Stimulated activated CD4-positive, alpha-beta T cell treated with anti-CD3 and anti-CD28 coated beads, Interleukin-1b, Interleukin-23, amount 100 ng/mL, for 1 hour (primary cell): ENCODE measurements at places on chromosomes 6 and 20.

DNA sequence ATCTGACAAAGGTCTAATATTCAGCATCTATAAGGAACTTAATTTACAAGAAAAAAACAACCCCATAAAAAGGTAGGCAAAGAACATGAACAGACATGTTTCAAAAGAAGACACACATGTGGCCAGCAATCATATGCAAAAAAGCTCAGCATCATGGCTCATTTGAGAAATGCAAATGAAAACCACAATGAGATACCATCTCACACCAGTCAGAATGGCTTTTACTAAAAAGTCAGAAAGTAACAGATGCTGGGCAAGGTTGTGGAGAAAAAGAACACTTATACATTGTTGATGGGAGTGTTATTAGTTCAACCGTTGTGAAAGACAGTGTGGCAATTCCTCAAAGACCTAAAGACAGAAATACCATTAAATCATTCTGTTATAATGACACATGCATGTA, 289.9 kb upstream of the MMS22L start:
- DNase-seq = no peak

DNA sequence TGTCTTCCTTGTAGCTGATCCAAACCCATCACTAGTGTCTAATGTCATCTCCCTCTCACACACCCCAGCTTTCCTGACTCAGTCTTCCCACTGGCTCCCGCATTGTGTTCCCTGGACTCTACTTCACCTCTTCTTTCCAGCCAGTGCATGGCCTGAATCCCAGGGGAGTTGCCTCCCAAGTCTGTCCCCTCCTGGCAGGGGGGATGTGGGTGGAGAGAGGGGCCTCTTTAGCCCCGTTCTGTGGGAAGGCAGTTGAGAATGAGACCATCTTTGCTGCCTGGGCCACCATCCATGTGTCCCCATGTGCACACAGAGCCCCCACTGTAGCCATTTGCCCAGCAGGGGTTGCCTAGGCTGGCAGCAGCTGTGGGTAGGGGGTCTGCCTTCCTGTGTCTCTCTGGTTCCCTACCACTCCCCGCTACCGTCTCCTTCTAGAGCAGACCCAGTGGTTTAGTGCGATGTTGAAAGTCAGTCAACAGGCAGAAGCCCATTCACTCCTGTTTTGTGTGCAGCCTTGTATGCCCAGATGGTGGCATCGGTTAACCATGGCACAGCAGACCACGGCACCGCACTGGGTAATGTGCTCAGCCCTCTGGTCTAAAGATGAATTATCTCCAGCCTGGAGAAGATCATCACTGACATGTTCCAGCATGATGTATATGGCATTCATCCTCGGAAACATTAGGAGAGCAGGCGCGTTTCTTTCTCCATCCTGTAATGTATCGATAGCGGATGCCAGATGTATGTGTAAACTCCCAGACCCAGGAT, 178.8 kb upstream of the SNX9 start:
- peak; percentile 7 for DNase-seq

DNA sequence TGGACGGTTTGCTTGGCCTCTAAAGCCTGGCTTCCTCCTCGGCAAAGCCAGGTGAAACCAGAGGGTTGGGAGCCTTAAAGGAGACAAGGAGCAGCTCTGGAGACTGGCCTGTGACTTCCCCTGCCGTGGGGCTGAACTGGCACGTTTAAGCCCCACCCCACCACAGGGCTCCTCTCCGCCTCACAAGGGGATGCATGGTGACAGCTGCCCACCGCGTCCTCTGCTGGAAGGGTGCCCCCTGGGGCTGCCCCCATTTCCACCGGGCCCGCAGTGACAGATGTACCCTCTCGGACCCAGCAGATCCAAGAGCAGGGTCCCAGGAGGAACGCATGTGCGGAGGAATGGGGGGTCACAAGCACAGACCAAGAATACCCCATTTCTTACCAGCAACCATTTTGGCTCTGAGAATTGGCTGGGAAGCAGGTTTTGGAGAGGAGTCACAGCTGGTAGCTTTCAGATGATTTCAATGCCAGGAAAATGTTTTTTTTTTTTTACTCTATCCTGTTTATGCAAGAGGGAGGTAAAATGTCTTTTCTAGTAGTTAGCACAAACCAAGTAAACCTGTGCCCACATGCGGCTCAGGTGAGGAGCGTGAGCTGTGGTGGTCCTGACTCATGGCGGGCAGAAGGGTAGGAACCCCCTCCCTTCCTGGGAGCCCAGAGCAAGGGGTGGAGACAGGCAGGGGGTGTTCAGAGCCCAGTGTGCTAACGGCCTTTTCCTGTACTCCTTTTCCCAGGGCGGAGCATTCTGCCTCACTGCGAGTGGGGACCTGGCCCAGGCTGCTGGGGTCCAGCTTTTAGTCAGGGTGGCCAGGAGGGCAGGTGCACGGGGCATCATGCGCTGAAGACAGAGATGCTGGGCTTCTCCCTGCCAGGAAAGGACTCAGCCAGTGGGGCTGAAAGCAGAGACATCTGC, 33.0 kb downstream of the FRMD1 start:
- DNase-seq = no peak

DNA sequence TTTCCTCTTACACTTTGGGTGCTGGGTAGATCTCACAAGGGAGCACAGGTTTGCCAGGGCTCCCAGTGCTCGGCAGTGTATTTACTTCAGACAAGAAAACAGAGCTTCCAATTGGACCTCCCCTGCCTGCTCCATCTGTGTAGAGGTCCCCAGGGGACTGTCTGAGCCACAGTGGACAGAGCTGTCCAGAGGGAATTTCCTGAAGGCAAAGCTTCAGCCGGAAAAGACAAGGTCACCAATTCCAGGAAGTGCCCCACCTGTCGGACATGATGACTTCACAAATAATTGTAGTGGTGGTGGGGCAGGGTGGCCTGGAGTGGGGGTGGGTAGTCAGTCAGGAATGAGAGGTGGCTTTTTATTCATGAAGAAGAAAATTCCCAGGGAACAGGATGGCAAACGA, 18.6 kb downstream of the ADGRF5 start:
- no peak for DNase-seq

DNA sequence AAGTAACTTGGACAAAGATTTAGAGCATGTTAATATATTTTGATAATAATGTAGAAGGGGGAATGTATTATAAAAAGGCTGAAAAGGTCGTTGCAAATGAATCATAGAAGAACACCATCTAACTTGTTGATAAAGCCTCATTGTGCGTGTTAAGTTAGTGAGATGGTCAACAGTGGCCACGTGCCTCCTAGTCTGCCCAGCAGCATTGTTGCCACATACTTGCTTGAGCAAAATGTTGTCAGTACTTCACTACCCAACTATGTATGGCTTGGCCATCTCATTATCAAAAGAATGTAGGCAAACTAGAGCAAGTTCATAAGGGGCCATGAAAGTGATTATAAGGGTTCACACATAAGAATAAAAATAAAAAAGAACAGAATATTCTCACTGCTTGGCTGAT, 84.6 kb downstream of the PHACTR1 start:
- DNase-seq = no peak

GRCh38 chr6:122838060-122838780, 49.2 kb downstream of the SMPDL3A start:
- no peak for DNase-seq

GRCh38 chr6:25442898-25443297, 163.7 kb downstream of the CARMIL1 start:
- no peak for DNase-seq

GRCh38 chr20:3121271-3121911, 36.9 kb upstream of the AVP start:
- no peak for DNase-seq

- no peak for DNase-seq
Observed at GRCh38 chr6:155315516-155315871, 1.2 kb upstream of the TFB1M start.

- no peak for DNase-seq
Observed at GRCh38 chr6:113328886-113329381, 528.2 kb upstream of the MARCKS start.

- no peak for DNase-seq
Observed at GRCh38 chr6:10080561-10080960, 334.3 kb downstream of the TFAP2A start.

DNA sequence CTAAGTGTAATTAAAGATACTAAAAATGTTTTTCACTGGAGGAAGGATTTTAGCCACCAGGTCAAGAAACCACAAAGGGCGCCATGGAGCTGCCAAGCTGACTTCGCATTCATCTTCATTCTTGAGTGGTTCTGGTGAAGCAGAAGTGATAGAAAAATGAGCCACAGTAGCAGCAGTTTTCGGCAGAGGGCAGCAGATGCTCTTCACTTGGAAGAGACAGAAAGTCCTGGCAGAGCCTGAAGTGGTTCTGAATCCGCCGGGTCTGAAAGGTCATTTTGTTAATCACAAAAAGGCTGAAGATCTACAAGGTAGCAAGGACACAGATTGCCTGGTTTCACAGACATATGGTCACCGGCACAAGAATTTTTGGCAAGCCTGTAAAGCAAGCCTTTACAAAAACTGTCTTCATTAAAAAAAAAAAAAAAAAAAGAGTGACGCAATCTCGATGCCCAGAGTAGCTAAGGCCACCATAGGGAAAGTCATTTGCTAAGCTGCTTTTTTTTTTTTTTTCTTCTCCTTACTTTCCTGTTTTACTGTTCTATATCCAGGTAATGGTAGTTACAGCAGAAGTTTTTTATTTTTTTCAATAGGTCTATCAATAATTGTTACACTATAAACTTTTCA, 345.1 kb upstream of the AGPAT4 start:
- no peak for DNase-seq

DNA sequence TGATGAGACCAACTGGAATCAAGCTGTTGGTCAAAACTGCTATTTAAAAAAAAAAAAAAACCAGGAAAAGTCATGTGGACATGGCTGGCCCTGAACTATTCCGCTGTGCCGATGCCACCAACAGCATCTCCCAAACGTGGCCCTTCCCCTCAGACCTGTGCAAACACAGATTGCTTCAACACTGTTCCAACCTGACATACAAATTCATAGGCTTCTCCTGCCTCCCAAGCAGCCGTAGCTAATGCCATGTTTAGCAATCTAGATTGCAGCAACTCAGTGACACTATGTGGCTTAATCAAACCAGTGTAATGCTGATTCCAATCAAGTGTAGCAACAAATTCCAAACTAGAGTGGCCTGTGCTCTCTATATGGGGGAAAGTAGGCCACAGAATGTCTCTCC, 16.2 kb downstream of the PRKN start:
- DNase-seq = no peak

GRCh38 chr6:31175971-31176370, 5.5 kb upstream of the POU5F1 start:
- DNase-seq = no peak

DNA sequence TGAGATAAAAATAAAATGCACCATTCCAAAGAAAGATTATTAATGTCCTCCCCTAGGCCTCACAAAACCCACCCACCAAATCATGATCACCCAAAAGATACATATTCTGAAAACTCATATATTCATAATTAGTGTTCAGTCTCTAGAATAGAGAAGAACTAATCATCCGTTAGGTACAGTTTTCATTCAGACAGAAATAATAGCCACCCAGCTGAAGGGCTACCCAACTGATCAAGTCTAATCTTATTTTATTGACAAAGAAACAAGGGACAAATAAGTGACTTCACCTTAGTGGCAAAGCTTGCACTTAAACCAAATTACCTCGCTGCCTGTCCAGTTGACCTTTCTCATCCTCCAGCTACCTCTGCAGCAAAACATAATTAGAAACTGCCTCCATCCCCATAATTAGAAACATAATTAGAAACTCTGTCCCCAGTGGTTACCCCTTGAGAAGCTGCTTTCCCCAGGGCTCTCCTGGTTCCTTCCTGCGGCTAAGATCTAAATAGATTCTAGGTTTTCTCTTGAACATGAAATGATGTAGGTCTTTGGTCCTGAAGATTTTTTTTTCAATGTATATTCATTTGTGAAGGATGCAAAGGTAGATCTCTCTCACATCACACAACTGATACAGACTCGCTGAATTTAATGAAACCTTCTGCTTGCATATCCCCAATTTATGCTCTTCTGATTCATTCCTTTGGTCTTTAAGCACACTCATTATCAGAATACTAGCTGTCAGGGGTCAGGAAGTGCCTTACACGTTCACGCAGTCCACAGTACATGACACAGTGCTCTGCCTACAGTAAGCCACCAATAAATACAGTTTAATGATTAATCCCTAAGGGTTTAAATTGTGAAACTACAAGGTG, 46.3 kb downstream of the HBS1L start:
- DNase-seq = no peak

DNA sequence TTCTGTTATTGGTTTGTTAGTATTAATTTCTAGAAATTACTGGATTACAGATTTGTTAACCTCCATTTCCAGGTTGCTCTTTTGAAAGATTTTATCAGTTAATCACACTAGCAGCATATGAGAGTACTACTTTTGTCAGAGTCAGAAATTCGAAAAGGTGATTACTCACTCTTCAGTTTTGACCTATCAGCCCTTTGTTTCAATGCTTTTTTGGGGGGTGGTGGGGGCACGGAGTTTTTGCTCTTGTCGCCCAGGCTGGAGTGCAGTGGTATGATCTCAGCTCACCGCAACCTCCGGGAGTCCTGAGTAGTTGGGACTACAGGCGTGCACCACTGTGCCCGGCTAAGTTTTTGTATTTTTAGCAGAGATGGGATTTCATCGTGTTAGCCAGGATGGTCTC, 149.2 kb downstream of the JARID2 start:
- DNase-seq = no peak

DNA sequence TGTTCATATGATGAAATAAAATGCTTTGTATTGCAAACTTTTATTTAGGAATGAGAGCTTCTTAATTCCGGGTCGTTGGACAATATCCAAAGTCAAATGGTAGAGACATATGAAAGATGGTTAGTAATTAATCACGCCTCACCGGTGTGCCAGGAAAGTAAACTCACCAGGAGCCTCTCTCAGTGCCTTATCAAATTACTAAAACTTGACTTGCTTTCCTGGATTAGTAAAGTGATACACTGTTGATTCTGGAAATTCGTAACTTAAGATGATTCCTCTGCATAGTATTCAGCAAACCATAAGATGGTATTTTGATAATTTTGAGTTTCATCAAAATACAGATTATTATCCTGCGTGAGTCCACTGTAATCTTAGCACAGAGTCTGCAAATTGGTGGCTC, 115.2 kb downstream of the PAX1 start:
- DNase-seq = no peak
